ENCODE measurements at places on chromosomes 7 and 10.

GRCh38 chr10:58175990-58176900, 91.4 kb downstream of the IPMK start:
- peak; percentile 71 for DNase-seq

DNA sequence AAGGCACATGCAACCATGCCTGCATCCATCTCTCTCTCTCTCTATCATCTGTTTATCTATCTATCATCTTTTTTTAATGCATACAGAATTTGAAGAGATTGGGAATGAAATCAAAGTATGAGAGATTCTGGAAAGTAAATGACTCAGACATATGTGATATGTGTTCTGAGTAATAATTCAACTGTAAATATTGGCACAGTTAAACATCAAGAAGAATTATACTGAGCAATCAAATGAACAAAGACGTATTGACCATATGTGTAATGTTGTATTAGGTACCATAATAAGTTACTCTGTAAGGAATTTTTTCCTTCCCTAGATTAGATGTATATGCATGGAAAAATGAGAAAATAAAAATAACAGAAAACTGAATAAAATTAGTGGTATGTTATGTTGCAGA, 108.3 kb downstream of the SUGCT start:
- no peak for DNase-seq

DNA sequence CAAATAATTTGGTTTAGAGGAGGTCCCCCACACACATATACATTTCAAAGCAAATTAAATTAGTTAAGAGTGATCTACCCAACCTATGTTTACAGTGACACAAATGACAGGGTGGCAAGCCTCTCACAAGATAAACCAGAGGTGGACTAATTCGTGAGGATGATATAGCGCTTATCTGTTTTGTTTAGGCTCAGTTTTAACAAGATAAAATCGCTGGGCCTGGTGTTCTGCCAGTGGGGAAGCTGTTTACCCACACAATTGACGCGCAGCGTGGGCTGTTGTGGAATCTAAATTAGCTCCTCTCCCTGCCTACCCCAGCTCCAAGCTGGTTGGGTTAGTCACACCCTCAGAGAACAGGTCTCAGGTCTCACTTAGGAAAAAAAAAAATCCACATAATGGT, 16.7 kb upstream of the PLXNA4 start:
- DNase-seq = no peak

DNA sequence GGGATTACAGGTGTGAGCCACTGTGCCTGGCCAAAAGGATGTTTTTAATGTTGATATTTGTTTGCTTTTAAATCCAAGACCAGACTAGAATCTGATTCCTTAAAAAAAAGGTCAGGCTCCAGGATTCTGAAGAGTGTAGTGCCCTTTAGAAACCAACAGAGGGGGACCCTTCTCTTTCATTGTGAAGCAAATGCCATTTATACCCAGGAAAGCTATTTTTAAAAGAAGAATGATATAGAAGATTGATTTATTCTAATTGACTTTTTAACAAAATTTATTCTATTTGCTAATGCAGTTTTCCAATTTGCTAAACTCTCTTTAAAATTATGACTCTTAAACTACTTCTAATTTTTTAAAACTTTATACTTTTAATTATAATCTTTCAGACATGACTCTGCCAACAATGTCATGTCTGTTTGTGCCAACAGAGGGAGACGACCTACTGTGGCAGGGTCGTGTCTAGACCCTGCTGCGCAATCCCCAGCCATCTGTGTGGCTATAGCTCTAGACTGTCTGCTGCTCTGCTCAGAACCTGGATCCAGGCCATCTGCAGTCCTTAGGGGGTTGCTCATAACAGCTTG, 201.0 kb upstream of the IMMP2L start:
- peak; percentile 66 for DNase-seq

DNA sequence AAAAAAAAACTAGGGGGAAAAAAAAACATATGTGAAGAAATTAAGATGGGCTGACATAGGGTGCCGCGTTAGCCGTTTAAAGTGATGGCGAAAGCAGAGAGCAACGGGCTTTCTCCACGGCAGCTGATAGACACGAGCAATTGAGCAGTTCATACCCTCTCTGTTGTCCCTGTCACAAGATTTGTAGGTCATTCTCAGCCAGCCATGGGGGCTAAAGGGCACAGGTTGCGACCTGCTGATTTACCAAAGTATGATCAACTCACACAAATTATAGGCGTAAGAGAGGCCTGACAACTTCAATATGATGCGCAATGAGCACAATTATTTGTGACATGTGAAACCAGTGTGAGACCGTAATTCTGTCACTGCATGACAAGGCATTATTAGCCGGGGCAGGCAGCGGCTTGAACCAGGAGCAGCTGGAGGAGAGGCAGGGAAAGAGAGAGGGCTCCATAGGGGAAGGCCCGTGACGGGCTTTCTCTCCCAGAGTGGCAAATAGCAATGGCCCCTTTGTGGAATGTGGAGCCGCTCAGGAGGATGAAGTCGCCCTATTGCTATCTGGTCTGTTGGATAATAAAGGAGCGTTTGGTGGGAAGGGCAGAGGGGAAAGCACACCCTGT, 195.1 kb upstream of the HABP2 start:
- no peak for DNase-seq

- no peak for DNase-seq
Observed at GRCh38 chr7:16091701-16092310, 329.5 kb downstream of the CRPPA start.

DNA sequence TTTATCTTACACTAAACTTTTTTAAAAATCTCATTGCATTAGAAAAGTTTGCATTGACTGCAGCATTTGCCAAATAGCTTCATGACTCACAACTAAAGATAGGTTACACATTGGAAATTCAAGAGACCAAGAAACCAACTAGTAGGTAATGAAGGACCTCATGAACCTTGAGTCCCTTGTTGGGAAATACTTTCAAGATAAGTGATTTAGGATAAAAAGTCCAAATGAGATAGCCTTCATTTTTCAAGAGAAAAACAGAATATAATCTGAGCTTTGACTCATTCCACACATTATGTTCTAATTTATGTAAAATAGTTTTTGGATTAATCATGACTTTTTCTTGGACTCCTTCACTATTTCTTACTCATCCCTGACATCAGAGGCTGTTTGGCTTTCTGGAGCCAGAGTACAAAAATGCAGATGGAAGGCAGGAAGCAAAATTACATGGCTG, 13.1 kb upstream of the LIPF start:
- peak; percentile 62 for DNase-seq

DNA sequence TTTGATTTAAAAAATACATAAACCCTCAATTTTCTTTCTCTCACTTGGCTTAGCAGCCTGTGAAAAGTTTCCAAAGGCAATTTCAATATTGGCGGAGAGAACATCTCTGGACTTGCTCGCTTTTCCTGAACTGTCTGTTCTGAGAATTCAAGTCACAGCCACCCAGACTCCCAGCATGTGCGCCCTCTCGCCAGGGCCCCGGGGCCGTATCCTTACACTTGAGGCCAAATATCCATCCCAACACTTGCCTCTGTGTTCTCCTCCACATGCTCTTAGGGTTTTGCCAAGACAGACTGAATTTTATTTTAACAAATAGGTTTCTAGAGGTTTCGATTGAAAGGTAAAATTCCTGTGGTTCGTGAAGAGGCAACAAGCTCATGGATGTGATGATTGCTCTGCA, 111.5 kb upstream of the GPR26 start:
- DNase-seq = no peak

GRCh38 chr7:156607332-156608172, 33.0 kb upstream of the RNF32 start:
- DNase-seq = peak; percentile 8

DNA sequence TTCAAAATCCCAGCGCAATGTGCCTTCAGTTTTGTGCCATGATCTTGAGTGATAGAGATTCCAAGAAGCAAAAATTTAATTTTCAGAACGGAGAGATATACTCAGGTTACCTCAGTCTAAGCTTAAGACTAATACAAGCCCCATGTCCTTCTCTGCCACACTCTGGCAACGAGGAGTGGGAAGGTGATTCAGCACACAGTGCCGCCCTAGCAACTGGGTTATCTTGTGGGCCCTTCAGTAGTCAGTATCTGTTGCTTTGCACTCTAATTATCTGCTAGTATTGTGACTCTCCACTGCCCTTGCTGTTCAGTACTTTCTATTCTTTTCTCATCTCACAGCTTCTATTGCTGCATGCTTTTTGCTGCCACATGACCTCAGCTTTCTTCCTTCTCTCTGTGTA, 39.2 kb upstream of the MKLN1 start:
- peak; percentile 54 for DNase-seq

DNA sequence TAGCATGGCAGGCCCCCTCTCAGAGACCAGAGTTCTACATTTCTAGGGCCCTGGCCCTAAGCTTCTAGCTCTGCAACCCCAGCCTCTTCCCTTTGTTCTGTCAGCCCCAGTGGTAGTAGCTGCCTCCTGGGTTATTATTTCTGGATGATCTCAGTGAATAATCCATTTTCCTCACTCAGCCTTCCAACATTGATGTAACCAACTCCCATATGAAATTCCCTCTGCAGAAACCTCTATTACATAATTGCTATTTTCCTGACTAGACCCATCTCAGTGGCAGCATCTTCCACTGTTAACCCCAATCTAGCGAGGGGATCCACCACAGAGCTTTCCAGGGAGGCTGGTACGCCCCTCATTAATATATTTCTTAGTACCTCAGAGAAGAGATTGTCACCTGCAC, 49.8 kb downstream of the FHIP2A start:
- DNase-seq = no peak

- no peak for DNase-seq
Observed at GRCh38 chr10:59179068-59179467, 2.6 kb downstream of the PHYHIPL start.

- DNase-seq = no peak
Observed at GRCh38 chr10:88874281-88874680, 5.8 kb upstream of the STAMBPL1 start.

GRCh38 chr10:35573796-35574195, 31.3 kb upstream of the GJD4 start:
- no peak for DNase-seq

GRCh38 chr7:24756545-24757352, 515 bp downstream of the GSDME start:
- no peak for DNase-seq

DNA sequence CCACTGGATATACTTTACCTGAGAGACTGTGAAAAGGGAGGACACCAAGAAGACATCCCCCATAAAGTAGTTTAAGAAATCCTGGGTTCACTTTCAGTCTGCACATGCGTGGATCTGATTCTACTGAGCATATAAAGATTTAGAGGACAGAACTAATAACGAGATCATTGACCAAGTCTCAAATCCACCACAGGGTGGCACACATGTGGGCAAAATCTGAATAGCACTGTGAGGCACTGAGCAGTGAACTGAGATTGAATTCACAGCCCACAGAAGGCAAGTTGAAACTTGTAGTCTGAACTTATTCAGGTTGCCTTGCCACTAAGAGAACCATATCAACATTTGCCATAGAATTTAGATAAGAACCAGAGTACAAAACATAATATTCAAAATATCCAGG, 818.6 kb downstream of the GRID1 start:
- peak; percentile 9 for DNase-seq

DNA sequence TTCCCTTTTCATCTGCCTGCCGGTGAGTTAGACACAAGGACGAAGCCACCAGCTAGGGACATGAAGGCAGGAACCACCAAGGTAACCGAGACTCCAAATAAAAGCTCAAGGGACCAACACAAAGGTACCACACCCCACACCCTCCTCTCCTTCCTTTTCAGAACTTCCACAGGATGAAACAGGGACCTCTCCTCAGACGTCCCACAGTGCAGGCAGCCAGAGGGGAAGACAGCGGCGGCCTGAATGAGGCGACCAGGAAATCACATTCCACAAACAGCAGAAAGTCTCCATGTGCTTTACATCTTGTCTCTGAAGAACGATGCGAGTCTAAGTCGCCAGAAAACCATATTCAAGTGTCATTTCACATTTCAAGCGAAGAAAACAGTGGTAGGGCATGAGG, 97.8 kb downstream of the DIP2C start:
- no peak for DNase-seq

- no peak for DNase-seq
Observed at GRCh38 chr7:151141855-151142685, 25.4 kb downstream of the GBX1 start.

DNA sequence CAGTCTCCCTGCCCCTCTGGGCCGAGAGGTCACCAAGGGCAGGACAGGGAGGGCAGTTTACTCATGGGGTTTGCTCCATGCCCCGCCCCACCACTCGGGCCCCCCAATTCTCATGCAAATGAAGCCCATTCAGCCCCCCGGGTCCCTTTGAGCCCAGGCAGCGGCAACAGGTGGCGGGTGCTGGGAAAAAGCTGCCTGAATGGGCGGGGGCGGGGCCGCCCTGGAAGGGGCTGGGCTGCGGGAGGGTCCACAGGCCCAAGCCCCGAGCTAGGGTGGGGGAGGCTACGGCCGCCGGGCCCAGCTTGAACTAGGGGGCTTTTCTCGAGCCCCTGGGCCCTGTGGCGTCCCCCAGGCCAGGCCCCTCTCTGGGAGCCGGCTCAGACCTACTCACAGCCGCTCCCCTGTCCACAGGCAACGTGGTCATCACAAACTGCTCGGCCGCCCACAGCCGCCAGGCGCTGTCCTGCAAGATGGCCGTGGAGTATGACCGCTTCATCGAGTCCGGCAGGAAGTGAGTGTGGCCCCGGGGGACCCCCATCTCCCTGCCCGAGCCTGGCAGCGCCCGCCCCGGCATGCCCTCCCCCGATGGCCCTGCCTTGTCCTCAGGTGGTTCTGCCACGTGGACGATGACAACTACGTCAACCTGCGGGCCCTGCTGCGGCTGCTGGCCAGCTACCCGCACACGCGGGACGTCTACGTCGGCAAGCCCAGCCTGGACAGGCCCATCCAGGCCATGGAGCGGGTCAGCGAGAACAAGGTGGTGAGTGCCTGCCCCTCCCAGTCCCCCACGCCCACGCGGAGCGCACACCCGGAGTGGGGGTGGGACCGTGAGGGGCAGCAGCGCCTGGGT, 5.5 kb downstream of the LFNG start:
- DNase-seq = no peak

GRCh38 chr10:101139421-101139911, 8.4 kb downstream of the TLX1 start:
- no peak for DNase-seq

- no peak for DNase-seq
Observed at GRCh38 chr7:16430133-16430532, 8.8 kb upstream of the CRPPA start.
